ENCODE measurements at places on chromosomes 2 and 18. TPM values are rescaled to one million over a fixed set of nuclear protein-coding genes. Genes with fewer than 3 reads are reported as not detected.

GRCh38 chr2:78977661-78978145 is 47.8 kb upstream of the REG3G start:
- no peak for DNase-seq

- peak; percentile 75 for DNase-seq
Observed at GRCh38 chr2:107068069-107068916, 182.3 kb upstream of the ST6GAL2 start.

DNA sequence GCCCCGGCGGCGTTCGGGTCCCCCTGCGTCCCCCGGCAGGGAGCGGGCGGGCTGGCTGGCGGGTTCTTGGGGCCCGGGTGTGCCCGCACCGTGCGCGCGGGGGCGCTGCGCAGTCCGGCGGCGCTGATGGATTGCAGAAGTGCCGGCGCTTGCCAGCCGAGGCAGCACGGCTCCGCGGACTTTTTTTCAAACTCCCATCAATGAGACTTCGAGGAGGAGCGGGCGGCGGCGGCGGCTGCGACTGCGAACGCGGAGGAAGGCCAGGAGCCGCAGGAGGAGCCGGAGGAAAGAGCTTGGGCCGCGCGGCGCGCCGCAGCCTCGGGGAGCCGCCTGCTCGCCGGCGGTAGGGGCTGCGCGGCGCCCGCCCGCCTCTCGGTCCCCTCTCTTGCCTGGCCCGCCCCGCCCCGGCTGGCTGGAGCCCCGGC is at the start of gene GLI2:
GLI2 (plus strand) TSS at position 123 of the 425 bp plus-strand sequence. CDS start 61,453 bp downstream, outside the sequence.
- peak; percentile 89 for DNase-seq

DNA sequence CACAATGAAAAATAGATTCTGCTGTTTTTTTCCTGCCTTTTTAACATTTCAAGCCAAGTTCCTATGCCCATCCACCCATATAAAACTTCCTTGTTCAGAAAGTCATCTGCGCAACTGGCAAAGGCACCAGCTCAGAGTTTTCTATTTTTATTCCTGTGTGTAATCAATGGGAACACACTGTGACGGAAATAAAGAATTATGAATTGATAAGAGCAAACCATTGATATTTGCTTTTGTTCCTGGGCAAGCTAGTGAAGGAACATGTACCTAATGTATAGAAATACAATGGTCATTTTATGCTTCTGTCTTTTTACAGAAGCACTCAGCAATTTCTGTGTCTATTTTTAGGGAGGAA is 30.8 kb upstream of the AAK1 start:
- no peak for DNase-seq

- no peak for DNase-seq
Observed at GRCh38 chr18:63192885-63193349, 126.7 kb downstream of the BCL2 start.

DNA sequence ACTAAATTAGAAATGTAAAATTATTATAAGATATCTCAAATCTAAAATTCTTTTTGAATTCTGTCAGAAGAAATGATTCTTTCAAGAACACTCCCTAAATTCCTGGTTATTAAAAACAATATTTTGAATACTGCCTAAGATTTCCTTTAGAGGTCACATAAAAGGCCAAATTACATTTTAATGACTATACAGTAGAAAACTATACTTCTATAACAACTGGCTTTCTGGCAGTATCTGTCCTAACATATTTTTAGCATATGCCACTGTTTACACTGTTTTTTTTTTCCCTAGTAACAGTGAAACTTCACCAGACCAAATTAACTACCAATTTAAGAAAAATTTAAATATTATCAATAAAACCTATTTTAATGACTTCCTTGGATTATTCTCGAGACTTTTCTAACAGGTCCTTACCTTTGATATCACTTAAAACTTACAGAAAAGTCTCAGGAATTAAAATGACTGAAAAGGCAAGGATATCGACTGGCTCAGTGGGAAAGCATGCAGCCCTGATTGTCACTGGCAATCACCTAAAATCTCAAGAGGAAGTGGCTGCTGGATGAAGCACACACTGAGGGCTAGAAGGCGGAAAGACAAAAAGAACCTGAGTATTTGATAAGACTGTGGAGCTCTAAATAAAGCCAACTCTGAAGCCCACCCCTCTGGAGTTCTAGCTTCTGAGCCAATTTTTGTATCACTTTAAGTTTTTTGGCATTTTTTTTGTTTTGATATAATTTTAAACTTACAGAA is 59.6 kb downstream of the SPIRE1 start:
- DNase-seq, result peak; percentile 27

DNA sequence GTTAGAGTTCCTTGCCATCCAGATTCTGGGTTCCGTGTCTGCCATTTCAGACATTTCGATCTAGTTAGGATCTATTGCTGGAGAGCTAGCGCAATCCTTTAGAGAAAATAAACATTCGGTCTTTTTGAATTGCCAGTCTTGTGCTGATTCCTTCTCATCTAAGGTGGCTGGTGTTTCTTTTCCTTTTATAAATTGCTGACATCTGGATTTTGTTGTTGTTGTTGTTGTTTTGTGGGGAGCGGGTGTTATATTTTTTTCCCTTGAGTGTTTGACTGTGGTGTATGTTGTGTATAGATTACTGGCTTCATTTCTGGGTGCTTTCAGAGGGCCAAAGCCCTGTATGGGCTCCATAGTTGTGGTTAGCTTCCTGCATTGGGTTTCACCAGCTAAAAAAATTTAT is 128.5 kb upstream of the LRP1B start:
- no peak for DNase-seq

GRCh38 chr2:158197940-158198339 is 96.3 kb downstream of the UPP2 start:
- DNase-seq, result no peak

DNA sequence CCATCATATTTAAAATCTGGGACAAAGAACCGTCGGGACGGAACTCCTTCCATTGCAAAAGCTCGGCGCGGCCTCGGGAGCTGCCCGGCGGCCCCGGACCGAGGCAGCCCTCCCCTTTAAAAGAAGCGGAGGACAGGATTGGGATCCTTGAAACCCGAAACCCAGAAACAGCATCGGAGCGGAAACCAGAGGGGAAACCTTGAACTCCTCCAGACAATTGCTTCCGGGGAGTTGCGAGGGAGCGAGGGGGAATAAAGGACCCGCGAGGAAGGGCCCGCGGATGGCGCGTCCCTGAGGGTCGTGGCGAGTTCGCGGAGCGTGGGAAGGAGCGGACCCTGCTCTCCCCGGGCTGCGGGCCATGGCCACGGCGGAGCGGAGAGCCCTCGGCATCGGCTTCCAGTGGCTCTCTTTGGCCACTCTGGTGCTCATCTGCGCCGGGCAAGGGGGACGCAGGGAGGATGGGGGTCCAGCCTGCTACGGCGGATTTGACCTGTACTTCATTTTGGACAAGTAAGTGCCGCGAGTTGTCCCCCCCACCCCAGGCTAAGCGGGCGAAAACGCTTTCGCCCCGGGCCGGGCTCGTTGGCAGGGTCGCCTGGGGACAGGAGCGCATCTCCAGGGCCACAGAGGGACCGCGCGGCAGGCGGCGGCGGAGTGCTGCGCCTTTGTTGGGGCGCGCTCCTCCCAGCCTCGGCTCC is at the start of gene ANTXR1:
ANTXR1 (plus strand) TSS at position 38 of the 698 bp plus-strand sequence; CDS start at position 359, 321 bp downstream.
- peak; percentile 88 for DNase-seq

DNA sequence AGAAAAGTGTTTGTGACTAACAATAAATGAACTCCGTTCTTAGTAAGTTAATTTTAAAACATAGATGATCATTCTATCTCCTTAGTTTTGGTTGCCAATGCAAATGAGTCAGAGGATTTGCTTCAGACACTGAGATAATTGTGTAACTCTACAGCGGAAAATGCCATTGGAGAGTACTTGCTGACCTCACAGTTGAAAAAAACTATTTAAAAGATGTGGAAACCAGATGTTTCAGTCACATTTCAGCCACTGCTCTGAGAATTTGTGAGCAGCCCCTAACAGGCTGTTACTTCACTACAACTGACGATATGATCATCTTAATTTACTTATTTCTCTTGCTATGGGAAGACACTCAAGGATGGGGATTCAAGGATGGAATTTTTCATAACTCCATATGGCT is at the start of gene TNFAIP6:
TNFAIP6 (plus strand) TSS at position 234 of the 400 bp plus-strand sequence; CDS start at position 309, 75 bp downstream.
- peak; percentile 98 for DNase-seq

- DNase-seq, result peak; percentile 6
Observed at GRCh38 chr2:121902171-121902591, 146.7 kb downstream of the TSN start.

The RFTN2 gene
- 4.7 TPM for total RNA-seq

The CWC22 gene
- total RNA-seq, result 11.3 TPM

The SLC30A3 gene
- 0.32 TPM for total RNA-seq

The ITGA4 gene
- 145 TPM for total RNA-seq
